Liver (tissue), 10 donors: ENCODE measurements at places on chromosomes 13 and 19. TPM values are rescaled to one million over a fixed set of nuclear protein-coding genes. Genes with fewer than 3 reads are reported as not detected.

B3GNT3 gene
- total RNA-seq = 0.14 TPM

PPFIA3 gene
- 1.5 TPM for total RNA-seq

PSG6 gene
- not detected for total RNA-seq

OR4F17 gene
- total RNA-seq = not detected

SULT2A1 gene
- total RNA-seq = 22.9 TPM

RNF225 gene
- total RNA-seq = not detected

TUBA3C gene
- total RNA-seq = not detected
